ENCODE measurements at places on chromosomes 16 and 17.
A peak's percentile ranks its signal among the peaks of the same experiment; 100 is the strongest.

DNA sequence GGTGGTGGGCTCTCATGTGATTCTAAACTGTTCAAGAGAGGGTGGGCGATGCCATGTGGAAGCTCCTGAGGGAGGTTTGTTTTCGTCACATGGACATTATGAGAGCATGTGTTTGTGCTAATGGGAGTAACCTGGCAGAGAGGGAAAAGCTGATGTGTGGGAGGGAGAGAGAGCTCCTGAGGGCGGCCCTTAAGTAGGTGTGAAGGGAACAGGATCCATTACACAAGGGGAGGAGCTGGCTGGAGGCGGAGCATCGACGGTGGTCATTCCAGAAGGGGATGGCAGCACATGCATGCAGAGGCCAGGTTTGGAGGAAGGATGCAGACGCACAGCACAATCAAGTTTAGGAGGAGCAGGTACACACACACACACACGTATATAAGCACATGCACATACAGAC lies 197.5 kb downstream of the RPTOR start:
- DNase-seq, result no peak

DNA sequence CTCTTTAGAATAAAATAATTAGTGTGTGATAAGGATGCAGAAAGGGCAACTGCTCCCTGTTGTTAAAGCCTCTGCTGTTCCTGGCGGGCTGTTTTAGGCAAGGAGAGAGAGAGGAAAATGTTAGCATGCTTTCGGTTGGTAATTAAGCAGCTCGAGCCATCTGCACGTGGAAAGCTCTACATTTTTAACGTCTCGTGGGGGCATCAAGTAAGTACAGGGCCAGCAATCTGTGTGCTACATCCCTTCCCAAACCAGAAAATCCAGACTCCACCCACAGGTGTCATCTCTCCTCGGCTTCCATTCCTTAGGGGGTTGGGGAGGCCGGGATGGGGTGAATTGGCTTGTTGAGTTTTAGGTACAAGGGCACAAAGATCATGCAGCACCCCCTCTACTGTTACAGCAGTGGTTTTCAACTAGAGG lies 62.4 kb upstream of the MARCHF10 start:
- no peak for DNase-seq

GRCh38 chr16:80971819-80972218 lies 34.9 kb downstream of the CMC2 start:
- DNase-seq, result no peak

- DNase-seq, result no peak
Observed at GRCh38 chr16:84526794-84527531, 22.5 kb upstream of the MEAK7 start.

DNA sequence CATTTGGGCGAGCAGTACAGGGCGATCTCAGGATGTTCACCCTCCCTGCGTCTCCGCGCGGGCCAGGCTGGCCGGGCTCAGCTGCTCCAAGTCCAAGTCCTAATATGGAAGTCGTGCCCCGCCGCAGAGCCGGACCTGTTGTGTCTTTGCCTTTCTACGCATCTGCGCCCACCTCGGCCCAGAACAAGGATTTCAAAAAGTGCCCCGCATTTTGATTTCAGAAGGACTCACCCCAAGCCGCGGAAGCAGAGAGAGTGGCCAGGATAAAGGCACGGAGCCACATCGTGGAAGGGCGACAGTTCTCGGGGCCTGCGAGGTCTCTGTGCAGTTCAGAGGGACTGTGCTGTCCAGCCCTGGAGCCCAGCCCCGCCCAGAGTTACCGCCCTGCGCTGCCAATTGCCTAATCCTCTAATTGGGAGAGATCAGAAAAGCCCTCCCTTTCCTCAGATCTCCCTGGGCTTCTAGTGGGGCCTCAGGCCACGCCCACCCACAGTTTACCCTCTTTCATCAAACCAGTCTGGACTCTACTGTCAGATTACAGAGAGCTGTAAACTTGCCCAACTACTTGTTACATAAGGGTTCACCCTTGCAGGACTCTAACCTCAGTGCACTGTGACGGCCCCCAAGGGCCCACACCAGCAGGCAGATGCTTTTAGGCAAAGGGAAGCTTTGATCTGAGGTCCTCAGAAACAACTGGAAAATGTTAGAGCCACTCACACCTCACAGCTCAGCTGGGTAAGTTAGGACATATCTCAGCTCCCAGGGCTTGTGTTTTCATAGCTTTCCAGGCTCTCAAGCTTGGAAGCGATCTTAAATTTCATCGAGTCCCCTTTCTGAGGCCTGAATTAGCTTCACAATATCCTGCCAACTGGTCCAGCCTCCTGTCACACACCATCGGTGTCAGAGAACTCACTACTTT lies at the start of gene CES1:
CES1 (minus strand) TSS at position 324 of the 919 bp plus-strand sequence; CDS start at position 283, 41 bp downstream.
- DNase-seq, result no peak

DNA sequence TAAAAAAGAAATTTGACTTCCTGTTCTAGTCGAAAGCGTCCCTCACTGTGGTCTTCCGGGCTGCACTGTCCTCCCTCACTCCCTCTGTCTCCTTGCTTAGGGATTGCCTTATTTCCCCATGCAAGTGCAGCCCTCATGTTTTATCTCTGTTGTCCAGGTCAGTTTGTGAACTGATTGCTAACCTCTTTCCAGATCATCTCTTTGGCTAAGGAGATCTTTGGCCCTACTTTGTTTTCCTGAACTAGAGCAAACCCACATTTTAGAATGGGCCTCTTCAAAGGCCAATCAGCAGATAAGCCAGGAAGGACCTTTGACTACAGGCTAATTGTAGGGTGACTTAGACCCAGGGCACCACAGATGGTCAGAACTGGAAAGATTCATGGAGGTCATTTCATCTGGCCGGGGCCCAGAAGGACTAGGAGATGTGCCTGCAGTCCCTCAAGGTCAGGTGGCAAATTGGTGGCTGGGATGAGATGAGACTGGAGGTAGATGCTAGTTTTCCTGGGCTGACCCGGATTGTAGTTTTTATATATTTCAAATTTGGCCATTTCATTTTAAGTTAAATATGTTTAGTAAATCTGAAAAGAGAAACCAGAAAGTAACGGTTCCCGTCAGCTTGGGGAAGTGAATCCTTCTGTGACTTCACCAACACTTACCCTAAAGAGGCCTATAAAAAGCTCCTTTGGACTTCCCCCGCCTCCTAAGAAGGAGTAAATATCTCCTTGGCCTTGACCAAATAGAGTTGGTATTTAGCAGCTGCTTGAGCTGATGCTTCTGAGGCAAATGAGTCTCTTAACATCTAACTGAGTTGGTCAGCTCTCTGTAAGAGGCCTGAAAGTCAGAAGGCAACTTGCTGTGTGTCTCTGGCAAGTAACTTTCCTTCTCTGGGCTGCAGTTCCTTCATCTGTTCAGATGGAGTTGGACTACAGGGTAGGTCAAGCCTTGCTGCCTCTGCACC lies 6.2 kb upstream of the SLC25A19 start:
- no peak for DNase-seq

- DNase-seq, result no peak
Observed at GRCh38 chr17:8068736-8069586, 18.6 kb downstream of the ALOX12B start.

- DNase-seq, result no peak
Observed at GRCh38 chr17:7023576-7024401, 939 bp downstream of the BCL6B start.

- peak; percentile 98 for DNase-seq
Observed at GRCh38 chr16:29815793-29816693, at the start of gene PAGR1. Gene PAGR1 (plus strand): TSS chr16:29816152. CDS start chr16:29816526, 374 bp downstream.

DNA sequence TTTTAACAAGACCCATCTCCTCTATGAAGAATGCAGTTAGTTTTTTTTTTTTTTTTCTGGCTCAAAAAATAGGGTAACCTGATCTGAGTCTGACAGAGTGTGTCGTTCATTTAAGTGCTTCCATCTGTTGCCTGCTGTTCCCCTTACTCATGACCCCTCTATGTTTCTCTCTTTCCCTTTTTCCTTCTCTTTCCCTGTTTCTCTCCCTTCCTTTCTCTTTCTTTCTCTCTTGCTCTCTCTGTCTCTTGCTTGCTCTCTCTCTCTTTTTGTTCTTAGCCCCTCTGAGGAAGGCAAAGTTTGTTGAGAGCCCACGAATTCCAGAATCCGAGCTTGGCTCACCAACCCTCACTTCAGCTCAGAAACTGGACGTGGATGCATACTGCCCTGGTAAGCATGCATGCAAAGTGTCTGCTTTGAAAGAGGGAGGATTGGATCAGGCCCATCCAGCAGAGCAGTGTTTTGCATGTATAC lies 185.0 kb downstream of the TANC2 start:
- DNase-seq, result peak; percentile 25

GRCh38 chr16:87715658-87716057 lies 50.1 kb downstream of the KLHDC4 start:
- DNase-seq, result no peak

GRCh38 chr17:66670206-66670605 lies 164.7 kb upstream of the CACNG5 start:
- DNase-seq, result no peak

GRCh38 chr16:72926177-72927070 lies 121.5 kb downstream of the ZFHX3 start:
- DNase-seq, result no peak

DNA sequence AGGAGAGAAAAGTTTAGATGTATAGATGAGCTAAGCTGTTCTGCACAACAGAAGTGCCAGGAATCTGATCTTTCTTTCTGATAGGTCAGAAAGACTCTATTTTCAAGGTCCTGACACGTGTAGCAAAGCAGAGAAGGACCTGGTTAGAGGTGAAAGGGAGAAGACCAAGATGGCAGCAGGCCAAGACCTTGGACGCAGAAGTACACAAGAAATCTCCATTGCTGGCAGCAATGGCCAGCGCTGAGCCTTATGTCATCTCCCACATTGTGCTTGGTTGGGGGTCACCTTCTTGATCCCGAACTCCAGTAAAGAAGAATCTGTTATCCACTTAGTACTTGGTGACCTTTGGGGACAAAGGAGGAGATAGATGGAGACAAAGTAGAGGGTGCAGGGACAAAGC lies 41.8 kb upstream of the AKAP1 start:
- DNase-seq, result no peak

GRCh38 chr17:15237106-15237425 lies 28.1 kb downstream of the PMP22 start:
- no peak for DNase-seq

GRCh38 chr16:88651276-88651988 lies 579 bp upstream of the CYBA start:
- no peak for DNase-seq

GRCh38 chr17:37546302-37546701 lies 56.6 kb downstream of the DUSP14 start:
- DNase-seq, result no peak

DNA sequence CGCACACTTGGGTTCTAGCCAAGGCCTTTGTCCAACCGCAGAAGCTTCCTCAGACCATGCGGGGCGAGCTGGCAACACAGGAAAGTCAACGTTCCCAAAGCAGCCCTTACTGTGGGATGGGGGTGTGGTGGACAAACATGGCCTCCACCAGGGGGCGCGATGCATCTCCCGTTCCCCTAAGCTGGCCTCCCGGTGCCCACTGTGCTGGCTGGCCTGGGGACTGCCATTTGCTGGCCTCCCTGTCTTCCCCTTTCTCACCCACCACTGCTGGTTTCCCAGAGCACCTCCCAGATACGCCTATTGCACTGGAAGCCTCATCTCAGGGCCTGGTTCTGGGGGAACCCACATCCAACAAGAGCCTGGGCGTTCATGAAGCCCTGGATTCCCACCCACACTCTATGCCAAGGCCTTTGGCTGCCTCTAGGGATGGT lies 145.3 kb downstream of the IRF8 start:
- DNase-seq, result no peak

DNA sequence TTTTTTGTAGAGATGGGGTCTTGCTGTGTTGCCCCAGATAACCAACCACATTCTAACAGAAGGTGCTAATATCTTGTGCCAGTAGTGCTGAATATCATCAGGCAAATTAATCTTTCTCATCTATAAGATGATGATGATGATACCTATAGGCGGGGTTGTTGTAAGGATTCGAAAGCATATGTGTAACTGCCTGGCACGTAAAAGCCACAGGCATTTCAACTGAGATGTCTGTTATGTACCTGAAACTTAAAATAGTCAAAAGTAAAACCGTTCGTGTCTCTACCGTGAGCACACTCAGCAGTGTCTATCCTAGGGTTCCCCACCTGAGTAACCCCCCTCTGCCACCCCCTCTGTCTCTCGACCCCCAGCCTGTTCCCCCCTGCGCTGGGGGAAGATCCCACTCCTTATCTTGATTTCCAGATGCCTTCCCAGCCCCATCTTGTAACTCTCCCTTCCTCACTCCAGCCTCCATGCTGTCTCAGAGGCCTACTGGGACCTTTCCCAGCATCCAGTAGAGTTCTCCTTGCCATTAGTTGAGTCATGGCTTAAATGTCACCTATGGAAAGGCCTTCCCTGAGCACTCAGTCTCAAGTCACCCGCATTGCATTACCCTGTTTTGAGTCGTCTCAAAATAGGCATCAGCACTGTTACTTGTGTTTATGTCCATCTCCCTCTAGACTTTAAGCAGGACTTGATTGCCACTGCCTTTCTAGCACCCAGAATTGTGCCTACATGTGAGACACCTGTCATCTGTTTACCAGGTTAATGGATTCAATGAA lies 34.1 kb downstream of the CDRT15 start:
- DNase-seq, result no peak

DNA sequence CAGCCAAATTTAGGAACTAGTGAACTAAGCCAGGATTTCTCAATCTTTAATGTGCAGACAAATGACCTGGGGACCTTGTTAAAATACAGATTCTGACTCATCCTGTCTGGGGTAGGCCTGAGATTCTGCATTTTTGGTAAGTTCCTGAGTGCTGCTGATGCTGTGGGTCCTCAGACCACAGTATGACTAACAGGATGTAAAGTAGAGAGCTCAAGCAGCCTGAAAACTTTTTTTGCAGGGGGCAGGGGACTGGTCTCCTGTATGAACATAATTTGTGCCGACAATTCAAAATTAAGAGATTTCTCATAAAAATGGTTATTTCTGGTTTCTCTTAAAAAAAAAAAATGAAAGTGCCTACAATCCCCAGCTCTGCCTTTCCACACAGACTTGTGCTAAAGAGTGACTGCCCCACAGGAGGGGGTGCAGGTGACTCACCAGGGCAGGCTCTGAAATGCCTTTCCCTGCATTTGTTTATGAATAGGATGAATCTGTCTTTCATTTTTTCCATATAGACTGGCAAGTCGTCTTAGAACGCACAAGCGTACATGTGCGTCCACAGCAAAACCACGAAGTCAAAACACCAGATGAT lies 271.5 kb downstream of the PHKB start:
- DNase-seq, result peak; percentile 52

- DNase-seq, result no peak
Observed at GRCh38 chr16:84544031-84544773, 39.7 kb upstream of the MEAK7 start.

DNA sequence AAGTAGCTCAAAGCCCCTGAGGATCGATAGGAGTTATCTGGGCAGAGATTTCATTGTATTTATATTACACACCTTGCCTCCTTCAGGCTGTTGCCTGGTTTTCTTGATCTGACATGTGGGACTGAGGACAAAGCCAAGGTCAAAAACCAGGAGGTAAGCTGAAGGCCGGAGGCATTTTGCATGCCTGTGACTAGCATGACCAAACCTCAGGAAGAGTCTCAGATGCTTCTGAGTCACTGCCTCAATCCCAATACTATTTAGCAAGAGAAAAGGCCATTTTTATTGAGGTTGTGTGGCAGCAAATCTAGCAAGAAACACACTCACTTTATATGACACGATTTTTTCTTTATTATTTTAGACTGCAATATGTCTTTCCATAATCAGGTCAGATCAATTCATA lies 968.1 kb downstream of the CDH11 start:
- DNase-seq, result no peak

GRCh38 chr16:67939507-67940445 lies 3.1 kb upstream of the PSMB10 start:
- DNase-seq, result no peak
